AG04449 (cell line): ENCODE measurements at places on chromosomes 6 and 20.

DNA sequence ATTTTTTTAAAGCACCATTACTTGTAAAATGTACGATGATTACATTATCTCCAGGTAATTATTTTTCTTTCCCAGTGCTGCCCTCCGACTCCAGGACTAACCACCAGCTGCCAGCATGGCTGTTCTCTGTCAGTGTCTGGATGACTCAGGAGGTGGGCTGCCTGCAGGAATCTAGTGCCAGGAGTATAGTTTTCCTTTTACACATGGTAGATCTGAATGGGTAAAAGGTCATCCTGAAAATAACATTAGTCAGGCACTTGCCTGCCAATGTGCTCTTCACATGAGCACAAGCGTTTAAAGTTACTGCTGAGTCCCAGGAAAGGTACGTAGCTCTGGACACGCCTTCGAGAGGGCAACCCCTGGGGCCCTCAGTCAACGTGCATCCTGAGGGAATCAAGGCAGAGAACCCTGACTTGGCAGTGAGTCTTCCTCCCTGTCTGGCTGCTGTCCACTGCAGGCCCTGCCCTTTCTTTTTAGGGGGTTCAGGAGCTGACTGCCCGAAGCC is 2.4 kb downstream of the DYNLT1 start:
- no peak for DNase-seq

- DNase-seq, result no peak
These were observed 13.7 kb downstream of the PXT1 start for GRCh38 chr6:36428911-36429310.

- DNase-seq, result no peak
These were observed 420.6 kb downstream of the COL12A1 start for GRCh38 chr6:74785236-74785635.

GRCh38 chr6:148044921-148045320 is 297.7 kb upstream of the SASH1 start:
- no peak for DNase-seq

DNA sequence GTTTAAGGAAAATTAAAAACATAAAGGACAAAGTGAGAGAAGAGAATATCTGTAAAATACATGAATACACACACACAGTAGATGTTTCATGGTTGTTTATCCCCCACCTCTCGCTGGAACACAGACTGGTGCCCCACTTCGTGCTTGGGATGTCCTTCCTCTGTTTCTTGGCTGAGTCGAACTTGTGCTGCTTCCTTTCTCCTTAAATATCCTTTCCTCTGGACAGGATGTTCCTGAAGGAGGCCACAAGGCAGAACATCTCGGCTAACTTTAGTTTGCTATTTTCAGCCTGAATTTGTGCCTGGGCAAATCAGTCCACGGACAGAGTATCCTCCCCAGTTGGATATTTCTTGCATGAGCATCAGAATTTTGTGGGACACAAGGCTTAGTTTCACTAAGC is 54.7 kb upstream of the ZMYND8 start:
- DNase-seq, result no peak

GRCh38 chr6:107105511-107106116 is 9.7 kb downstream of the BEND3 start:
- DNase-seq, result no peak

DNA sequence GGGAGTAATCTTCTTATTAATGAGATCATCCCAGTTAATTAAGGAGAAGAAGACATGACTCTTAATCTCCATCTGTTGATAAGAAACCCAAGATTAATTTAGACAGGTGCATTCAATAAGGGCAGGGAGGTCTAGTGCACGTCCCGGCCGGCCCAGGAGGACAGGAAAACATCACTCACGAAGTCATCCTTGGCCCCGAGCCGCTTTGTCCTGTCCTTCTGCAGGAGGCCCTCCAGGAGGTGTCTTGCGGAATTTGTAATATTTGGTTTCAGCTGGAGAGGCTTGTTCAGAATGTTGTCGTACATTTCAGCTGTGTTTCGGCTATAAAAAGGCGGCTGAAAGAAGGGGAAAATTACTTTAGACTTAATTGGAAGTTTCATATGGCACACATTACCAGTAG is 118.4 kb upstream of the SLC2A12 start:
- DNase-seq, result no peak

DNA sequence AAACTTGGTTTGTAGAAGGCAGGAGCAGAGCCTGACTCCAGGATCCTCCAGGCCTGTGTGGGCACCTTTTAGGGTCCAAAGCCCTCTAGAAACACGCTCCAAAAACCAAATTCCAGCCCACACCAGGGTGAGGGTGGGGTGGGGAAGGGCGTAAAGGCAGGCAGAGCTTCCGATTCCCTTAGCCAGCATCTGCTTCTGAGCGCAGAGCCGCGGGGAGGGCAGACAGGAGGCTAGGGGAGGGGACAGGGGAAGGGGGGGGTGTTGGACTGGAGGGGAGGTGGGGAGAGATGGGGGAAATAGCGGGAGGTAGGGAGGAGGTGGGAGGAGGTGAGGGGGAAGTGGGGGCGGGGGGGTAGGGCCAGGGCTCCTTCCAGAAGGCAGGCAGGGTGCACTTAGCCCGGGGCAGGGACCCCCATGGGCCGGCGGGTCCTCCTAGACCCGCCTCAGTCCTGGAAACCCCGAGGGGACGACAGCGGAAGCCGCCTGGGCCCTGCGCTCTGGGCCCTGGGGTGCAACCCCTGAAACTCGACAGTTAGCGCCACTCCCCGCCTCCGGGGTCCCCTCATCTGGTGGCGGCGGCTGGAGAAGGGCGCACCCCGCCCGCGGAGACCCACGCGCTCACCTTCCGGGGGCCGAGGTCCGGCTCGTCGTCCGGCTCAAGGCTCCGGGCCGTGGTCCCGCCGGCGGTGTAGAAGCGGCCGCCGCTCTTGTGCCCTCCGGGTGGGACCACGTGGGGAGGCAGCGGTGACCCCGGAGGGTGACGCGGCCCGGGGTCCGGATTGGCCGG is 22.0 kb upstream of the FRMD1 start:
- DNase-seq, result no peak

GRCh38 chr6:3202999-3203696 is 24.3 kb downstream of the TUBB2B start:
- DNase-seq, result peak; percentile 84

- DNase-seq, result no peak
These were observed 93.4 kb downstream of the ZMYND8 start for GRCh38 chr20:47263080-47263464.

- DNase-seq, result no peak
These were observed 504 bp downstream of the VPS16 start for GRCh38 chr20:2840967-2841531.

GRCh38 chr6:12957321-12958051 is 240.9 kb downstream of the PHACTR1 start:
- DNase-seq, result no peak

DNA sequence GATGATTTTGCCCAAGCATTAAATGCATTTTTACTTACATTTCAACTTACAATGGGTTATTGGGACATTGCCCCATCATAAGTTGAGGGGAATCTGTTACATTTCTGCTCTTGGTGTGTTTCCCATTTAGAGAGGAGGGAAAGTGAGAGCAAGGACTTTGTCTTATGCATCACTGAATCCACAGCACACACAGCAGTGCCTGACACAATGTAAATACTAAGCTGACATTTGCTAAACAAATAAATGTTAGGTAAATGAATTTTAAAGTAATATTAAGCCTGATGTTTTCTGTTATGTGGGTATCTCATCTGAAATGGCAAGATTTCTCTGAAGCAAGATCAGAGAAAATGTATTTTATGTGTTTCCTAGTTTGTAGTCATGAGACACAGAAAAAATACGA is 143.6 kb upstream of the STXBP5 start:
- DNase-seq, result no peak

GRCh38 chr20:50658804-50659380 is 32.5 kb downstream of the RIPOR3 start:
- DNase-seq, result no peak
